ENCODE measurements at places on chromosomes 2 and 18.
A peak's percentile ranks its signal among the peaks of the same experiment; 100 is the strongest.

DNA sequence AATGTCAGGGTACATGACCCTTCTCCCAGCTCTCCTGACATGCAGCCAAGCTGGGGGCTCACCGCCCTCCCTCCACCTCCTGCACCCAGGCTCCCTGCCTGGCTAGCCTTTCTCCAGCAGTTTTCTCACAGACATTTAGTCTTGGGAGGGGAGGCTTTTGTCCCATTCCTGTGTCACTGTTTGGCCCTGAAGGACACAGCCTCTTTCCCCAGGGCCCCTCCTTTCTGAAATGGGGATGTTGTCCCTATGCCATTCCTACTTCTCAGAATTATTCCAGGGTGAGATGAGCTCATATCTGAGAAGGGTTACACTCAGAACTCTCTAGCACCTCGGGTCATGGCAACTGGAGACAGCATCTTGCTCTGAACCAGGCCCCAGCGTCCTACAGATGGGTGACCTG is 47.3 kb upstream of the MRPL33 start:
- DNase-seq, result no peak

GRCh38 chr2:12047761-12048160 is 301.3 kb downstream of the LPIN1 start:
- no peak for DNase-seq

DNA sequence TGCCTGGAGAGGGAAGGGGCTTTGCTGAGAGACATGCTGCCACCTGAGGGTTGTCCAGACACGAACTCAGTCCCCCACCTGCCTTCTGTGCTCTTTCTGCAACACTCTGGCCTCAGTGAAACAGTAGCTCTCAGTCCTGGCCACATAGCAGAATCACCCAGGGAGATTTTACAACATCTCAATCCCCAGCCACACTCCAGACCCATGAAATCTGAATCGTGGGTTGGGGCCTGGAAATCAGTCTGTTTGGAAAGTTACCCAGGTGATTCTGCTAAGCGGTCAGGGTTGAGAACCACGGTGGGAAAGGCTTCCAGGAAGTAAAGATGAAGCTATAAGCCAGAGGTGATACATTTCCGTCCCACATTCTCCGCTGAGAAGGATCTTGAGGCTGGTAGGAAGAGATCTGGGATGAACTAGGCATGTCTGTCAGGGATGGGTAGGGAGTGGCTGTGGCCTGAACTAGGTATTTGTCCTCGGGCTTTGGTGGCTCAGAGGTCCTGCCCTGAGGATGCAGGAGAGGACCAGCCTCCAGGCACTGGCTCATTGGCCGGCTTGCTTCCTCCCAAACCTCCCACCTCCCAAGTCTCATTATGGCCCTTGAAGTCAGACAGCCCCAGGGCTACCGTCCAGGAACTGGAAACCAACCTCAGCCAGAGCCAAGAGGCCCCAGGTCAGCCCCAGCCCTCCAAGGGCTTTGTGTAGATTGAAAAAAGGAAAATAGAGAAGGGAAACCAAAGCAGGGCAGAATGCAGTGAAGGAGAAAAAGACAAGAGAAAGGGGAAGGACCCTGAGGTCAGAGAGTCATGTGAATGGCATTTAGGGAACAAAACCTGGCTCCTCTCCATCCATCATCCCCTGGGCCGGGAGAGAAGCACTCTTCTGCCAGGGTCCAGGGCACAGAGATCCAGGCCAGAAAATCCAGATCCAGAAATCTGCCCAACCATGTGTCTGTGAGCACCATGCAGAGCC is 119.6 kb downstream of the ZFP36L2 start:
- no peak for DNase-seq

GRCh38 chr18:8654503-8655451 is 45.5 kb downstream of the RAB12 start:
- DNase-seq, result no peak

DNA sequence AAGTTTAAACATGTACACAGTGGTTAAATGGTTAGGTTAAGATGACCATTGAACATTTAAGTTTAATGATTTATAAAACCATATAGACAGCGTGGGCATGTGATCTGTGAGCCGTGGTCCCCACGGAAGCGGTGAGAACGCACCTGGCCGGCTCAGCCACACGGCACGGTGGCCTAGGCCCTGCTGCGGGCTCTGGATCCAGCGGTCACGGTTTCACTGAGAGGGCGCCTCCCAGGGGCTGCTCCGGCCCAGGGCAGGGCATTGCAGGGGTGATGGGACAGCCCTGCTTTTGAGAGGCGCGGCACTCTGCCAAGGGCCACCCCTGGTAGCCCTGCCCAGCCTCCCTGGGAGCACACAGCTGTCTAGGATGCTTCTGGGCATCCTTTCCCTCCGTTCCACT is 124.9 kb downstream of the RGPD3 start:
- no peak for DNase-seq

DNA sequence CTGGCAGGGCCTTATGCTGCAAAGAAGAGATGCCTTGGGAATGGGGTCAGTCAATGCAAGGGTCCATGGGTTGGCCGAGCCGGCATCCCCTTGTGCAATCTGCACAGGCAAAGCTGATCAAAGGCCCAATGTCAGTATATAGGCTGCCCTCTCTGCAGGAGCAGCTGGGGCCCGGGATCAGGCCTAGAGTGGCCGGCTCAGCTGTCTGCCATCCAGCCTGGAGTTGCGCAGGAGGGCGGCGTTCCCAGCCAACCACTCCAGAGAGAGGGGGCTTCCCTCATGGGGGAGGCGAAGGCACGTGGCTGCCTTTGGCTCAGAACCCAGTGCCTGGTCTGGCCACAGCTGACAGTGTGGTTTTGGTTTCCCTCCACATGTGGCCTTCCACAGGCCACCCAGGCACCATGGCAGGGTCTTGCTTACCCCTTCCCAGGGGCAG is 3.9 kb downstream of the INPP5D start:
- DNase-seq, result no peak

- DNase-seq, result no peak
Measured at GRCh38 chr2:107809835-107810234, 16.9 kb upstream of the RGPD4 start.

- no peak for DNase-seq
Measured at GRCh38 chr2:219612577-219613286, 14.7 kb upstream of the SLC4A3 start.

GRCh38 chr2:109117780-109118179 is 11.2 kb upstream of the SH3RF3 start:
- no peak for DNase-seq

- DNase-seq, result no peak
Measured at GRCh38 chr18:65606551-65607130, 144.2 kb upstream of the CDH7 start.

- peak; percentile 13 for DNase-seq
Measured at GRCh38 chr2:9638532-9638931, 7.7 kb upstream of the YWHAQ start.

DNA sequence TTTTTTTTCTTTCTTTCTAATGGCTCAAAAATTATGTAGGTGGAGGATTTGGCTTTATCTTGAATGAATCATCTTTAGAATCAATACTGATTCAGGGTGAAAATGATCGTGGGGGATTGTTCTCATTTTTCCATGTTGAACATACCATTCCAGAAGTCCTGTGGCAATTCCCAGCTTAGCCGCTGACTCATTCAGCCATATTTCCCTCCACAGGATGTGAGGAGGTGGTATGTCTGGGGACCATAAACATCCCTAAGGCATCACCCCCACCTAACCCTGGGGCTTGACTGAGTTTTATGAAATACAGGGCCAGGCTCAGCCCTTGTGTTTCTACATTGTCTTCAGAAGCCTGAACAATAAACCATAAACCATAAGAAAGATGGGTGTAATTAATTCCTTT is 92.7 kb upstream of the FN1 start:
- DNase-seq, result no peak

- no peak for DNase-seq
Measured at GRCh38 chr2:85736456-85737355, 17.1 kb upstream of the ATOH8 start.

GRCh38 chr2:60439219-60439974 is 114.1 kb downstream of the BCL11A start:
- DNase-seq, result no peak

DNA sequence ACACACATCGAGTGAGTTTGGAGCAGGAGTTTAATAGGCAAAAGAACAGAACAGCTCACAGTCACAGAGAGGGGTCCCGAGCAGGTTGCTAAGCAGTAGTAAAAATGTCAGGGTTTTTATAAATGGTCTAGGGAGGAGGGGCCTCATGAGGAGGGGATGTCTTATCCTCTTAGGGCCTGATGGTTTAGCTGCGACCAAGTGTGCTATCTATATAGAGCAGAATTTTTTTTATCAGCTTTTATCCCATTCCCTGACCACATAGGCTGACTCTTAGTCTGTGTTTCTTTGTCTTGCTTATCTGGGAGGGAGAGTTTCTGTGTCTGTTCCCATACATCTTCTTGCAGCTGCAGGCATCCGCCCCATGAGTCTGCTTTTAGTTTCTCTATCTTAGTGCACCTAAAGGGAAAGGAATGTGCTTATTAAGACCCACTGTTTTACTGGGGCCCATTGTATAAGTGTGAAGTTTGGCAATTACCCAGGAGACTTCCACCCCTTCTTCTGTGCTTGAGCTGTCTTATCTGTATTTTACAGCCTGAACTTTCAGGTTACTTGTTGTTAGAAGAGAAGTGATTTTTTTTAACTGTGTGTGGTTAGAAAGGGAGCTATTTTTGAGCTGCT is 30.4 kb upstream of the GMCL1 start:
- no peak for DNase-seq

DNA sequence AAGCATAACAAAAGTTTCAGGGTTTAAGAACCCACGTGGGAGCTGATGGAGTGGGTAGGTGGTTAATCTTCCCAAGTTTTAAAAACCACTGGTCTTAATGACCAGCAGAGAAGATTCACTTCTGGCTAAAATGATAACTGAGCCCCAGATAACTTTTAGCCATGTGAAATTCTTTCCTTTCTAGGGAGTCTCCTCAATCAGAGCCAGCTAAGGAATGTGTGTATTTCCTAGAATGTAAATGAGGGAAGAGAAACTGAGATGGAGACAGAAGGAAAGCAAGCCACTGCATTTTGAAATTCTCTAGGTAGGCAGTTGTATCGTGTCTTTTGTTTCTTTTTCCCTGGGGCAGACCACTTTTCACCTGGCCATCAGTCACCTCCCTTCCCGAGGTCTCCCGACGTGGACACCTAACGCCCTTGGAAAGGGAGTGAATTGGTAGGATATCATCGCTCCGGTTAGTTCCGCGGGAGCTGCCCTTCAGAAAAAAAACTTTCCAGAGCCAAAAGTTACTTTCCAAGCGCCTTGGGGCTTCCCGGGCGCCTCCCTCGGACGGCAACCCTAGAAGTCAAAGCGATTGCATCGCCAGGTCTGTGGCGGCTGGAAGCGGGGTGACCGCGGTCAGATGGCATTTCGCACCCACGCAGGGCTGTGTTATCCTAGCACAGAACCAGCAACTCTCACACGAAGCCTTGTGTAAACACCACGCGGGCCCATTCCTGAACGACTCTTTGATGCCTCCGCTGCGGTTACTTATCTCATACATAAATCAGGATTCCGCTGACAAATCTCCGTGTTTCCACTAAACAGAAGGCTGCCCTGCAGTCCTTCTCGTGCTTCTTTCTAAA is 1.3 kb downstream of the COLEC12 start:
- DNase-seq, result no peak

DNA sequence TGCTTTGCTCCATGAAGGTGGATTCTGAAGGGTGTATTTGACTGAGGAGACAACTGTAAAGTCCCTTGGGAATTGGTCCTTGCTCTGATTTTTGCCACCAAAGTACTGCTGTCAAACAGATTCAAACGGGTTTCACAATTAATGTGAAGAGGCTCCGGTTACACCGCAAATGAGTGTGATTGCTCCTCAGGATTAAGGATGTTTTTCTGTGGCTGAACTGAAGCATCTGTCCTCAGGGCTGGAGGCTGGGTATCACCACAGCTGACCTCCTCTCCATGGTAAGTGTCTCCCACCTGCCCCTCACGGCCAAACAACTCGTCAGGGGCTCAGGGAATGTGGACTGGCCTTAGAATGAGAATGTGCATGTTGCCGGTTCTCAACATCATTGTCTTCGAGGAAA is 130.4 kb upstream of the NDUFV2 start:
- DNase-seq, result no peak

DNA sequence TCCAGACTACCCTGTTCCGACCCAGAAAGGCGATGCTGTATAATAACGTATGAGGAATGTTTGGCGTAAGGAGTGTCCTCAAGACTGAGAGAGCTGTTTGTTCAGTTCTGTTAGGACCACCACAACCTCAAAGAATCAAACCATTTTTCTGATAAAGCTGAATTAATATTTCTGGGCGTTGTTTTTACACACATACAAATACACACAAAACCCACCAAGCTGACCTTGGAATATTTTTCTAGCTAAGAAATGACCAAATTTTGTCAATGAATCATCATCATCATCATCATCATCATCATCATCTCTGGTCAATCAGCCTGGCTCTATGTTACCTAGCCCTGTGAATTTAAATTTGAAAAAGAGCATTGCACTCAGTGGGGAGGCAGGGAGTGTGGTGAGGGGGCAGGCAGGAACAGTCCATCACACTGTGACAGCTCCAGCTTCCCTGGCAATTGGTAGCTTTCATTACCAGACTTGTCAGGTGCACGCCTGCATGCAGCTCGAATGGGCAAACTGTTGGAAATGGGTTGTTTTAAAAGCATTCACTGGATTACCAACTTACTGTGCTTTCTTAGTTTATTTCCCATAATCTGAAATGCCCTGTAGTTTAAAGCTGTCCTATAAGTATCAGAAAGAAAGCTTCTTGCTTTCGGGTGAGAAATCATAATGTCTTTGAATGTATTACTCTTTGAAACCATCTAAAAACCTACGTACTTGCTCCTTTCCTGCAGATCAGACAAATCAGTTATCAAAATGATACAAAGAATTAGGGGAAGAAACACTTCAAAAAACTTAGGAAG is 6.9 kb upstream of the POU3F3 start:
- DNase-seq, result no peak

DNA sequence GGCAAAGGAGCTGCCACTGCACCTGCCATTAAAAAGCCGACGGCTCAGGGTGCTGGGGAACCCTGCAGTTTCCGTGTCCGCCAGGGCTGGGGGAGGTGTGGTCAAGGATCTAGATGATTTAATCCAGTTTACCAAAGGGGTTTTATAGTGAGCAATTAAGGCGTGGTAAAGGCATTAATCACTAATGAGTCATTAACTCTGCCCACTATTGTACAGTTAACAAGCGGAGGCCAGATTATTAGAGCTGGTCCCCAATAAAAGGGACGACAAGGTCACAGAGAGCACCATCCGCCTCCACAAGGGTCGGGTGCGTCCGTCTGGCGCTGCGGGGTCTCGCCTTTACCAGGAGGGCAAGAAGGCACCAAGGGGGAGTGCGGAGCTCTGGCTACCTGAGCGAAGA is 9.6 kb downstream of the RAX start:
- no peak for DNase-seq

- no peak for DNase-seq
Measured at GRCh38 chr2:172597176-172597842, 41.4 kb downstream of the PDK1 start.

GRCh38 chr2:46794693-46795317 is 120.8 kb downstream of the MCFD2 start:
- no peak for DNase-seq

DNA sequence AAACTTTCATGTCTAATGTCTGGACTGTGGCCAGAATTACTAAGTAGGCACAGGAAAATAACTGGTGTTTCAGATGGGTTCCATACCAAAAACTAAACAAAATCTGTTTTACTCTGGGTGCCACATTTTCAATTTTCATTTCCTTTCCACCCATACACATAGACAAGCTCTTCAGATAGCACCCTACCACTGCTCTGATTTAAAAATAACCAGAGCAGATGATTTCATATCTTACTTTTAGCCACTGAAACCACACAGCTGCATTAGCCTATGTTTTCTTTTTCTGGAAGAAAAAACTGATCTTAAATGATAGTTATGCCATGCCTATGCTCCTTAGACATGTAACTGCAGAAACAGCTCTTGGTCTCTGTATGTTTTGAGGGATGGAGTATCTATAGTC is 647.6 kb downstream of the CPS1 start:
- no peak for DNase-seq

Data from pancreas (tissue), 10 donors.